Stimulated activated CD8-positive, alpha-beta memory T cell treated with anti-CD3 and anti-CD28 coated beads, Interleukin-15, amount 100 ng/mL, for 48 hours (primary cell): ENCODE measurements at places on chromosomes 5 and 9.

DNA sequence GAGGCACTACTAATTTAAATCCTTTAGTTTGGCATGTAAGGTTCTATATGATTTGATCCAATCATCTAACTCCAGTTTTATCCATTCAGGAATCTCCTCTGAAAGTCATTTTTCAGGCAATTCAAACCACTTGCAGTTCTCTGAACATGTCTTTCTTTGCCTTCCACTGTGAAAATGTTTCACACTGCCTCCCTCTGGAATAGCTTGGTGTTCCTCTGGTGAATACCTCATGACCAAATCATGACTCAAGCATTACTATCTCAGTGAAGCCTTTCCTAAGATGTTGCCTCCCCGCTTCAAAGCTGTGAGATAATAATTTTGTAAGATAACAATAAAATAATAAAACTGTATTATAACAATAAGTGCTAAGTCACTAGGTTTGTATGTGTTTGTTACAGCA is 981.1 kb downstream of the DTWD2 start:
- no peak for DNase-seq

DNA sequence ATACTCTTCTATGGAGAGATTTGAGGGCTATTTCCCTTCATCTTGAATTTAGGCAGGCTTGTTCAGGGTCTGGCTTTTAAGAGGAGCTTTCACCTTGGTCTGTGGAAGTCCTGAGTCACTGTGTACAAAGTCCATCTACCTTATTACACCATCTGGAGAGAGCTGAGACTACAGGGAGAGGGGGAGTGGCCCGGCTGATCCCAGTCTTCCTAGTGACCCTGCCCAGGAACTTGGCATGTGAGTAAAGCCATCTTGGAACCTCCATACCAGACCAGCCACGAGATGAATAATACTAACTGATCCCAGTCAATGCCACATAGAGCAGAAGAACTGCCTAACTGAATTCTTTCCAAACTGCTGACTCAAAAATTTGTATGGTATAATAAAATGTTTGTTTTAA is 8.4 kb upstream of the IL6ST start:
- no peak for DNase-seq

GRCh38 chr5:14175381-14175780 is 32.2 kb downstream of the TRIO start:
- DNase-seq = no peak

DNA sequence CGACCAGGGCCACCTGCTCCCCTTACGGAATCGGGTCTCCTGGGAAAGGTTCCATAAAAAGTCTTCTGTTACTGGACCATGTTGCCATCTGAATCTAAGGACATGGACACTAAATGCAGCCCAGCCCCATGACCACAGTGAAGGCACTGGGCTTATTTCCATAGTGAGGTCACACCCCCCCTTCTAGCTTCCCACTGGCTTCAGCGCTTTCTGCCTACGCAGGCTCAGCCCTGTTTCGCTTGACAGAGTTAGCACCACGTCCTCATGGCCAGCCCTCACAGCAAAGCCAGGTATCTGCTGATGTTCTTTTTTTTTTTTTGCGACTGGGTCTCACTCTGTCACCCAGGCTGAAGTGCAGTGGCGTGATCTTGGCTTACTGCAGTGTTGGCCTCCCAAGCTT is 14.1 kb downstream of the UCK1 start:
- no peak for DNase-seq

DNA sequence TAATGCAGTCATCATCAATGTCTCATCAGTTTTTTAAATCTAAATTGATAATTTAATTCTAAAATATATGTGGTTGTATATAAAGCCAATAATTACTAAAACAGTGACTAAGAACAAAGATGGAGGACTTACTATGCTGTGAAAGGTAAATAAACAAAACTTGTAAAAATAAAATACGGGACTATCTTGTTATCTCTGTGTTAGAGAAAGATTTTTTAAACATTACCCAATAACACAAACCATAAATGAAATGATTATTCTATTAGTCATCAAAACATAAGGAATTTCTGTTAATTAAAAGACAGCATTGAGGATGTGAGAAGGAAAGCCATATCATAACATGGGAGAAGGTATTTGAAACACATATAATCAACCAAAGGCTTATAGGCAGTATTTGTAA is 226.2 kb upstream of the SMC2 start:
- DNase-seq = no peak
